HTR-8/SVneo (cell line): ENCODE measurements at places on chromosomes 12 and 14.
A peak's percentile ranks its signal among the peaks of the same experiment; 100 is the strongest.

DNA sequence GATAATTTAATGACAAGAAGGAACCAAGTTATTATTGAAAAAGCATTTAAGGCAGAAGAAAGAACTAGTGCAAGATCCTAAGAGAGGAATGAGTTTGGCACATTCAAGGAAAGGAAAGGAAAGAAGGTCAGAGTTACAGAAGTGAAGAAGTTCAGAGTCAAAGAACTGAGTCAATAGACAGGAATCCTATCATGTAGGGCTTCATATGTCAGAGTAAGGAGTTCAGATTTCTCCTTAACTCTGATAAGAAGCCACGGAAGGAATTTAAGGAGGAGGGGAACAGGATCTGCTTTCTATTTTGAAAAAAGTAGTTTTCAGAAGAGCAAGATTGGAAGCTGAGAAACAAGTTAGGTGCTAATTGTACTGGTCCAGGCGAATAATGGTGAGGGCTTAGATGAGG, 223.1 kb upstream of the FOXN3 start:
- DNase-seq = no peak

DNA sequence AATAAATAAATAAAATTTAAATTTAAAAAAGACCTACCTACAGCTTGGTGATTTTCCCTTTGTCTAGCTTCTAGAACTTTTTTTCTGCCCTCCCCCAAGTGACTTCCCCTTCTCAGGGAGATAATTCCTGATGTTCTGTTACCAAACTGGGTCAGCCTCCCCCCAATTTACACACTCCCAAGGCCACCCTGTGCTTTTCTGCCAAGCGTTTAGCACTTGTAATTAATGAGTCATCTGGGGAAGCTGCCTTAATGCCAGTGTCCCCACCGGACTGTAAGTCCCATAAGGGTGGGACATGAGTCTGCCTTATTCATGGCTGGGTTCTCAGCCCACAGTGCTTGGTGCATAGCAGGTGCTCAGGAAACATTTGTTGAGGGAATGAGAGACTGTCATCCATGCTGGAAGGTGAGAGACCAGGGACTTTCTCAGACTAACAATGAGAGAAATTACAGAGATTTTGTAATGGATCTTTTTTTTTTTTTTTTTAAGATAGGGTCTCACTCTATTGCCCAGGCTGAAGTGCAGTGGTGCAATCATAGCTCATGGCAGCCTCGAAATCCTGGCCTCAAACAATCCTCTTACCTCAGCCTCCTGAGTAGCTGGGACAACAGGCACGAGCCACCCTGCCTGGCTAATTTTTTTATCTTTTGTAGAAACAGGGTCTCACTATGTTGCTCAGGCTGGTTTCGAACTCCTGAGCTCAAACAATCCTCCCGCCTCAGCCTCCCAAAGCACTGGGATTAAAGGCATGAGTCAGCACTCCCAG, 106.8 kb downstream of the PHETA1 start:
- DNase-seq = no peak

DNA sequence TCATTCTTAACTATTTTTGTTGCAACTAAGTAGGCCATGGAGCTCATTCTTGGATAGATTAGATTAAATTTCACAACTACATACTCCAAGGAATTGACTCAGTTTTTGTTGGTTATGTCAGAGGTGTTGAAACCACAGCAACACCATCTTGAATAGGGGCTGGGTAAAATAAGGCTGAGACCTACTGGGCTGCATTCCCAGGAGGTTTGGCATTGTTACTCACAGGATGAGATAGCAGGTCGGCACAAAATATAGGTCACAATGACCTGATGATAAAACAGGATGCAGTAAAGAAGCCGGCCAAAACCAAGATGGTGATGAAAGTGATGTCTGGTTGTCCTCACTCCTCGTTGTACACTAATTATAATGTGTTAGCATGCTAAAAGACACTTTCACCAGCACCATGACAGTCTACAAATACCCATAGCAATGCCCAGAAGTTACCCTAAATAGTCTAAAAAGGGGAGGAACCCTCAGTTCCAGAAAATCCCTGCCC, 20.9 kb downstream of the DMAC2L start:
- no peak for DNase-seq

- no peak for DNase-seq
Observed at GRCh38 chr12:66159123-66159522, 10.7 kb downstream of the TMBIM4 start.

- peak; percentile 23 for DNase-seq
Observed at GRCh38 chr14:81710232-81710845, 176.7 kb upstream of the SEL1L start.

DNA sequence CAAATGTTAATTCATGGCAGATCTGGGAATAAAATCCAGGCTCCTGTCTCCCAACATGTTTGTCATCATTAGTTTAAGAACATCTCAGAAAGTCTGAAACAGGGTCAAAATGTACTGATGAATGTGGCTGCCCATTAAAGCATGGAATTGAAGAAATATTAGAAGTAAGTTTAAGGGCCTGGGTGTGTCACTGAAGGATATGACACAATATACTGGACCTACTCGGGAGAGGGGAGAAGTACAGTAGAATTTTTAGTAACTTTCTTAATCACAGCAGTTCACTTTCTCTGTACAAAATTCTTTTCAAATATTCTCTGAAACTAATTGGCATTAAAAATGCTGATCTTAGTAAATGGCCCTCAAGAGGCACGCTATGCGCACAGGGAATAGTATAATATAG, 185.5 kb downstream of the ETV6 start:
- no peak for DNase-seq

DNA sequence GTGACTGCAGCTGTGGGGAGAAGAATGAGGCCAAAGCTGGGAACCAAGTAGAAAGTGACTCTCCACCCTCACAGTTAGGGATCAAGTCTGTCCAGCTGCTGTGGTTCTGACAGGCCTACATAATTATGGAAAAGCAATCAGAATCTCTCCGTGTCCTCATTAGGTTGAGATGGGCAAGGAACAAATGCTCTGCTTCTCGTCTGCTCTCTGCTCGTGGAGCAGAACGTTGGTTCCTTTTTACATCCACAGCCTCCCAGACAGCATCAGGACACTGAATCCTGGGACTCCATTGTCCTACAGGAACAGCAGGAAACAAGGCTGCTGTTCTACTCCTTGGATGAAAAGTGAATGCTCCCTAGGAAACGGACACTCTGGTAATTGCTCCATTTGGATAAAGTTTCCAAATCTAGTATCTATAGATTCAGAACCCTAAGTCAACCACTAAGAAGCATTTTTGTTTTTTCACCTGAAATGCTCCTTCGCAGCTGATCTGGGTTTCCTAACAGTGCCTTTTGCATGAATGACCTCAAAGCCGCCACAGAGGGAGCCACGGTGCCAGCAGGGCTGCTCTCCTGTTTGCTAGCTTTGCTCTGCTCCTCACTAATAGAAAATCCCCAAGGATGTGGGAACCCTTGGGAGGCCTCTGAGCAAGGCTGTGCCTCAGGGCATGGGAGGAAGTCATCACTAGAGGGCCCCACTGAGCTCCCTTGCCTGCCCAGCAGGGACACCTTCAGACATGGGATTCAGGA, 102.0 kb downstream of the EGLN3 start:
- DNase-seq = peak; percentile 45

DNA sequence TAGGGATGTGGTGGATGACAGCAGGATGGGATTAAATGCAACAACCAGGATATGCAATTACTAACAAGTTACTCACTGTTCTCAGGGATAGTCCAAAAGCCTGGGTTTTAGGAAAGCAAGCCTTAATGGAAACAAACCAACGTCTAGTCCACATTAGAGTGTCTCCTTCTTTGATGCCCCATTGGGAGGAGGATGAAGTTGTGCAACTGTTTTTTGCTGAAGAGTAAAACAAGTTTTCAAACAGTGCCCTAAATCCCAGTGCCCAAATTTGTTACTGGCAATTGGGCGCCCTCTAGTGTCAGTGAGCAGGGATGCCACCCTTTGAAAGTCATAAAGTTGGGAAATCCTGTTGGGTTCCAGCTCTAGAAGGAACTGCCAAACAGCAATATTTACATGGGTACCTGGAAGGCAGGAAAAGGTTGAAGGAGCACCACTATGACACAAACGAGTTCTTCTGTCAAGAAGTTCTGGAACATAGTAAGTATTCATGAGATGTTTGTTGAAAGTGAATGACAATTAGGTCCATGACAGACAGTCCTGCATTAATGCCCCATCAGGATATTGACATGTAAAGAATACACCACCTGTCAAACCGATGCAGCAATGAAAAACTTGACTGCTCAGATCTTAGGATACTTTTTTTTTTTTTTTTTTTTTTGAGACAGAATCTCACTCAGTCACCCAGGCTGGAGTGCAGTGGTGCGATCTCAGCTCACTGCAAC, 11.1 kb upstream of the DPF3 start:
- peak; percentile 83 for DNase-seq

- DNase-seq = no peak
Observed at GRCh38 chr12:95545731-95546490, 5.4 kb downstream of the USP44 start.

- no peak for DNase-seq
Observed at GRCh38 chr12:14928931-14929330, 9.4 kb downstream of the ERP27 start.

- DNase-seq = no peak
Observed at GRCh38 chr14:31124197-31124596, 83.4 kb downstream of the HECTD1 start.

GRCh38 chr12:25388183-25388582, 137.5 kb upstream of the KRAS start:
- no peak for DNase-seq

DNA sequence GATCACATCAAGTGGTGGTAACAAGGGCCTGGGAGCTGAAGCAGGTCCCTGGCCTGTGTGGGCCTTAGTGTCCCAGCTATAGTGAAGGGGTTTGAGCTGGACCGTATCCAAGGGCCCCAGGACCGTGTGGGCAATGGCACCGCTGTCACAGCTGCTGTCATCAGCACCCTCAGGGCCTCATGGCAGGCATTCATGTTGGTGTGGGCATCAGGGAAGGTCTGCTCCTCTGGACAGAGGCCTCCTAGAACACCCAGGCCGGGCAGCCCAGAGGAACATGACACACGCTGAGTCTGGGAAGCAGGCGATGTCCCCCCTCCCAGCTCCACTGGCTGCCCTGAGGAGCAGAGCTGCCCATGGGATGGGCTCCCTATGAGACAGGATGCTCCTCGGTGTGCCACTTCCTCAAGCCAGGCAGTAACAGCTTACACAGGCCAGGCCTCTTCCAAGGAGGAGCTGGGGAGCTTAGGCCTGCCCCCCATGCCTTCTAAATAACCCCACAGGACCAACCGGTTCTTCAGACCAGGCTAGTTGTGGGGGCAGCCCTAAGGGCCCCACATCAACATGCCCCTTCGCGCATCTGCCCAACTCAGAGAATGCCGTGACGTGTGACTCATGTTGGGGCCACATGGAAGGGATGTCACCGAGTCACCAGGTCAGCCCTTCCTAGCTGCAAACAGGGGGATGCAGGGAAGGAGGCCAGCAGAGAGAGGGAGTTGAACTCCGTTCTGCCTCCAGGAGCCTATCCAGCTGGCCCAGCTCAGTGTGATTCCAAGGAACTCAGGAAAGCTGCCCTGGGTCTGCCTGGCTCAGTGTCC, 80.4 kb downstream of the PITPNM2 start:
- DNase-seq = no peak
